ENCODE measurements at places on chromosomes 4 and X.

GRCh38 chrX:69102612-69103194 lies 62.5 kb downstream of the PJA1 start:
- DNase-seq: no peak

DNA sequence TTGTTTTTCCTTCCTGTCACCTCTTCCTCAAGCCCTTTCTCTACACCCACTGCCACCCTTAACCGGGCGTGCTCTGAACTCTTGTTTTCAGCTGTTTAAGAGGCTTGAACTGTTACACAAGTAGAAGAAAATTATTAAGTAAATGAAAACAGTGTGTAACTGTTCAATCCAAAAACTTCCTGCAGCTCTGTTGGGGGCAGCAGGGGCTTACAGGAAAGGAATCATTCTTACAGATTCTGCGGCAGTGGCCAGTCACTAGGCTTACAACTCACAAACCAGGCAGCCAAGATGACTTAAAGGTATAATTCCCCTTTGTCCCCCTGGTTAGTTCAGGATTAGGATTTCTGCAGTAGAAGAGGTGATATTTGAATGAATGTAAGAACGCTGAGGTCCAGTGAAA lies 70.2 kb upstream of the ETNPPL start:
- DNase-seq: no peak

- no peak for DNase-seq
These were observed 50.7 kb downstream of the CLDN34 start for GRCh38 chrX:10017872-10018271.

DNA sequence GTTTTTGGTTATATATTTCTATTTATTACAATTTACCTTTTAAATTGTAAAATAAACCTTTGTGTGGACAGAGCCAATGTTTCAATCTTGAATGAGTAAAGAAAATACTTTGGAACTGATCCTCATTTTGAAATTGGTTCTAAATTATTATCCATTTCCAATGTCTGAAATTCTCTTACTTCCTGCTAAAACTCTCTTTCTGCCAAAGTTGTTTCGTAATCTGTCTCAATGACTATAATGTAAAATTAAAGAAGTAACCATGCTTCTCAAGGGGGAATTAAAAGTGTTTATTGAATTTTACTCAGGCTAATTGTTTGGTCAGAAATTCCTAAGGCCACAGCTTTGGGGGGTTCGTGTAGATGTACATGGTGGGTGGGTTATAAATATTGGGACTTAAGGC lies 34.8 kb downstream of the YIPF6 start:
- DNase-seq: no peak

DNA sequence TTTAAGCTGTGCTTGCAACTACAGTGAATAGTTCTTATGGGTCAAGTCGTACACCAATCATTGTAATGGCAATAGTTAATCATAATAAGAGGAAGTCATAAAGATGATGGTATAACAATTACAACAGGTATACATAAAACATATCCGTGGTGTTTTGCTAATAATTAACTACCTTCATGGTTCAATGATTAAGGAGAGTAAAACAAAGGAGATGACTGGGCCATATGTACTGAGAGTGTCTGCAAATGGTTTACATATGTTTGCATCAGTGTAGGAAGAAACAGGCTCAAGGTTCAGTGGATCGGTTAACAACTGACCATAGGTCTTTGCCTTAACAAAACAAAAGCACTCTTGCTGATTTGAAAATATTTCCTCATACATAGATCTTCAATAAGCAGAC lies 253.0 kb downstream of the COX7B2 start:
- no peak for DNase-seq

DNA sequence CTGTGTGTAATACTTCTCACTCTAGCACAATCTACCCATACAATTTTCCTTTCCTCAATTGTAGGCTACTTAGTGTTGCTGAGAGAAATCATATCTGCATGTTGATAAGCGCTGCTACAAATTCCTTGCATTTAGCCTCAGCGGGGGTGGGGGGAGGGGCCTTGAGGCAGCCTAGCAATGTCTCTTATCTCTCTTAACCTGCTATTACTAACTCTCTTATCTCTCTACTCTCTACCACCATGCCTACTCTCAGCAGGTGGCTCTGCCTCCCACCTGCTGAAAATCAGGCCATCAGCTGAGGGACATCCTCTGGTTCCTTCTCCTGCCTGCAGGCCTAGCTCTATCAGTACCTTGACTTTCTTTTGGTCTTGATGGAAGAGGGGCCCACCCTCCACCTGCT lies 98.9 kb downstream of the GPR82 start:
- no peak for DNase-seq

Data from inflammatory macrophage treated with lipopolysaccharide for 1 hour (primary cell).